ENCODE measurements at places on chromosomes 11 and 22. TPM values are rescaled to one million over a fixed set of nuclear protein-coding genes. Genes with fewer than 3 reads are reported as not detected.

DNA sequence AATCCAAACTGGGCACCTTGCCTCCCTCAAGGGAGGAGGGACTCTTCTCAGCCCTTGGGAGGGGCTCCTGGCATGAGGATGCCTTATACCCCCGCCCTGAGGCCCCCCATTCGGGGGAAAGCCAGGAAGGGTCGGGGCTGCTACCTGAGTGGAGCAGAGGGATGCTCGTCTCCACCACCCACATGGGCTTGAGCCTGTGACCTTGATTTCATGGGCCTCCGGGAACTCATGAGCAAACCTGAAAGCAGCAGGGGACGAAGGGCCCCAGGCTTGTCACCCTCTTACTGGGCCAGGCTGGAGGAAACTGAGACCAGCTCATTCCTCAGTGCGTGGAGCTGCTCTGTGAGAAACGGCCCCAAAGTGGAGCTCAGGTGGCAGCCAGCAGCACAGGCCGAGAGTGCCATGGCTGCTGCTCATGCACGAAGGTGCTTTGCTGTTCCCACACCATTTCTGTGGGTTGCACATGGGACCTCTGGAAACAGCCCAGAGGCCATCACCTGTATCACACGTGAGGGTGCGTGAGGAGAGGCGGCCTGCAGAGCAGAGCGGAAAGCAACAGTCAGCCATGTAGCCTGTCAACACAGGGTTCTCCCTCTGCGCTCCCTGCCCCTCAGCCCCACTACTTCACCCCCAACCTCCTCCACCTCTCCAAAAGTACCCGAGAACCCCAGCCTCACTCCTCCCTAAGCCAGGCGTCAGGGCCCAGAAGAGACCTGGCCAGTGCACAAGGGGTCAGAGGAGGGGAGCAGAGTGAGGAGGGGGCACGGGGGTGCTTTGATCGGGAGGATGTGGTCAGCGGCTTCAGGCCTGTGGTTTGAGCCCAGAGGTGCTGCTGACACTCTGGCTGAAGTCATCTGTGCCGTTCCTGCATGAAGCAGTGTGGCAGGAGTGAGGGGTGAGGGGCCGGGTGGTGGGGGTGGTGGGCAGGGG, 14.1 kb upstream of the IL2RB start:
- no peaks in the 10 kb centered on the region for H3K4me1 ChIP-seq
- H3K27me3 ChIP-seq: no peaks in the 10 kb centered on the region
- no peak overlapping the region for H3K27ac ChIP-seq
- no peak overlapping the region for H3K4me3 ChIP-seq
- no peak for DNase-seq
- H3K36me3 ChIP-seq: no peaks in the 10 kb centered on the region

Gene NCF4
- 13.7 TPM for total RNA-seq

DNA sequence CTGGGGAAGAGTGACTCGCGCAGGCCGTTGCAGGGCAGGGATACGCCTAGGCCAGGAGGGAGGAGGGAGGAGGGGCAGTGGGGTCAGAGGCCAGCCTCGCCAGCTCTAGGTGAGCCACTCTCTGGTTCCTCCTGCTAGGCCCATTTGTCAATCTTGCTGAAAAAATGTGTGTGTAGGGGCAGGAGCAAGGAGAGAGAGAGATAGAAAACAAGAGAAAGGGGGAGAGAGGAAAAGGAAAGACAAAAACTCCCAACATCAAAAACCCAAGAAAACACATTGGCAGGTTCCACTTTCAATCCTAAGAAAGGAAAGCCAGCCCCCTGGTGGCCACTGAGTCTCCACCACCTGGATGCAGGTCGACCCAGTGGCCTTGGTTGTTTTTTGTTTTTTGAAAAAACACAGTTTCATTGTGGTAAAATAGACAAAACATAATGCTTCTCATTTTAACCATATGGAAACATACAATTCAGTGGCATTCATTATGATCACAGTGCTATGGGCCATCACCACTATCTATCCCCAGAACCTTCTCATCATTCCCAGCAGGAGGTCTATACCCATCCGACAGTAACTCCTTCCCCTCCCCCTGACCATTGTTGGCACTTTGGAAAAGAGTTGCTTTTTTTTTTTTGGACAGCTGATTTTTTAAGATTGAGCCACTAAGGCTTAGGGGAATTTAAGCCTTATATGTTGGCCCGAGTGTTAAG, 10.9 kb downstream of the OMP start:
- no peaks in the 10 kb centered on the region for H3K27me3 ChIP-seq
- peaks cover under 1% of the 10 kb centered on the region for H3K36me3 ChIP-seq
- H3K4me3 ChIP-seq: no peak overlapping the region
- H3K4me1 ChIP-seq: no peaks in the 10 kb centered on the region

Gene MMP13
- total RNA-seq: not detected

DNA sequence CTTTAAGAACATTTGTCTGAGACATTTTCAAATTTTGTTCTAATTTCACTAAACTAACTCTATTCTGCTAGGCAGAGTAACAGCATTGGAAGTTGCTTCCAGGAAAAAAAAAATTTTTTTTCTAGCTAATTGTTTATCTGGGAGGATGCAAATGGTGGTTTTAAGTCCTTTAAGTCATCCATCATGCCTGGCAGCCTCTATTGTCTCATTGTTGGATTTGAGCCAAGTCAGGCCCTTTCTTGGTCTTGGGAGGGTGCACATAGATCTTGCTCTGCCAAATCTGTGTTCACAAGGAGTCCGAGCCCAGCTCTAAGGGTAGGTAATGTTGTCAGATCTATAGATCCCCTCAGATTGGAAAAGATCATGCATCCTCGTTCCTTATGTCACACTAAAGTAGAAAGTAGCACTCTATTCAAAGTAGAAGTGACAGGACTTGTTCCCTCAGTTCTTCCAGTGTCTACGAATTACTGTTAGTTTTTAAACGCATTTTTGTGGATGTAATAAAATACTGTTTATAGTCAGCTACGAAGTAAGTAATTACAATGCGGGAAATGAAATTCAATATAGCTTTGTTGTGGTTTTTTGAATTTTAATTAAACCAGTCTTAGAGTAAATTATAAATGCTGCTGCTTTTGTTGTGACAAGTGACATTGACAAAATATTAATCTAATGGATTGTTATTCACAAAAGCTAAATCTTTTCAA, 166.0 kb upstream of the RASSF10 start:
- no peaks in the 10 kb centered on the region for H3K36me3 ChIP-seq
- no peaks in the 10 kb centered on the region for H3K4me1 ChIP-seq
- H3K27ac ChIP-seq: no peak overlapping the region
- H3K4me3 ChIP-seq: no peak overlapping the region

GRCh38 chr11:119888119-119888518, 159.1 kb upstream of the NECTIN1 start:
- H3K27ac ChIP-seq: no peak overlapping the region
- no peak for DNase-seq
- no peaks in the 10 kb centered on the region for H3K36me3 ChIP-seq
- H3K4me1 ChIP-seq: no peaks in the 10 kb centered on the region
- no peak overlapping the region for H3K4me3 ChIP-seq
- no peaks in the 10 kb centered on the region for H3K27me3 ChIP-seq

GRCh38 chr11:94060401-94060800, 39.2 kb downstream of the HEPHL1 start:
- DNase-seq: no peak
- no peaks in the 10 kb centered on the region for H3K27me3 ChIP-seq
- H3K27ac ChIP-seq: no peak overlapping the region
- no peaks in the 10 kb centered on the region for H3K4me1 ChIP-seq

- no peak overlapping the region for H3K4me3 ChIP-seq
- H3K27me3 ChIP-seq: no peaks in the 10 kb centered on the region
- no peak overlapping the region for H3K27ac ChIP-seq
- no peaks in the 10 kb centered on the region for H3K36me3 ChIP-seq
- H3K4me1 ChIP-seq: no peaks in the 10 kb centered on the region
These were observed 9.0 kb downstream of the PRRG4 start for GRCh38 chr11:32838505-32839274.

DNA sequence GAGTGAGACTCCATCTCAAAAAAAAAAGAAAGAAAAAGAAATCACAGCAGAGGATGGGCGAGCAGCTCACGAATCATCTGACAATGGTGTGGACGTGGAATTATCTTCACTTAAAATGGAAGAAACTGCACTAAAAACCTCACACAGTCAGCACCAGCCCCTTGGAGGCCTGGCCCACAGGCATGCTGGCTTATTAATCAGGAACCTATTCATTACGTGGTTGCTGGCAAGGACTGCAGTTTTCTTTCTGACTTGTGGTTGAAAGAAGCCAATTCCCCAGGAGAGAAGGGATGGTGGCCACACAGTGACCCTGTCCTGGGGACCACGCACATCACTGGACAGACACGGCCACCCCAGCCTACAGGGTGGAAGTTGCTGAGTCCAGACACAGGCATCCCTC, 401.1 kb downstream of the CTTN start:
- H3K4me3 ChIP-seq: no peak overlapping the region
- H3K36me3 ChIP-seq: no peaks in the 10 kb centered on the region
- no peak for DNase-seq

DNA sequence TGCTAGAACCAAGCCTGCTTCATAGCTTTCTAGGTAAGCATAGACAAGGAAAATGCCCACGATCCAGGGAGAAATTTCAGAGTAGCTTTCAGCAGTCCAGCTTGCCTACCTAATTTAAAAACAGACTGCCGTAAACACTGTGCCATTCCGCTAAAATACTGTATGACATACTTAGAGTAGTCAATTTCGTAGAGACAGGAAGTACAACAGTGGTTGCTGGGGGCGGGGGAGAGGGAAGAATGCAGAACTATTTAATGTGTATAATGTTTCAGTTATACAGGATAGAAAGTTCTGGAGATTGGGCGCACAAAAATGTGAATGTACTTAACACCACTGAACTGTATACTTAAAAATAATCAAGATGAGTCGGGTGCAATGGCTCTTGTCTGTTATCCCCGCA, 56.7 kb downstream of the C11orf58 start:
- H3K4me1 ChIP-seq: peaks cover 20% of the 10 kb centered on the region
- DNase-seq: no peak
- H3K36me3 ChIP-seq: no peaks in the 10 kb centered on the region
- H3K4me3 ChIP-seq: no peak overlapping the region

Gene FGF19
- not detected for total RNA-seq

Gene OPCML
- not detected for total RNA-seq

All from ascending aorta (tissue), 2 donors.